ENCODE measurements at places on chromosomes 6 and 20.
A peak's percentile ranks its signal among the peaks of the same experiment; 100 is the strongest.

GRCh38 chr6:48307573-48307972, 196.6 kb upstream of the PTCHD4 start:
- DNase-seq = no peak

GRCh38 chr20:51702556-51702955, 65.6 kb downstream of the ATP9A start:
- DNase-seq = no peak

DNA sequence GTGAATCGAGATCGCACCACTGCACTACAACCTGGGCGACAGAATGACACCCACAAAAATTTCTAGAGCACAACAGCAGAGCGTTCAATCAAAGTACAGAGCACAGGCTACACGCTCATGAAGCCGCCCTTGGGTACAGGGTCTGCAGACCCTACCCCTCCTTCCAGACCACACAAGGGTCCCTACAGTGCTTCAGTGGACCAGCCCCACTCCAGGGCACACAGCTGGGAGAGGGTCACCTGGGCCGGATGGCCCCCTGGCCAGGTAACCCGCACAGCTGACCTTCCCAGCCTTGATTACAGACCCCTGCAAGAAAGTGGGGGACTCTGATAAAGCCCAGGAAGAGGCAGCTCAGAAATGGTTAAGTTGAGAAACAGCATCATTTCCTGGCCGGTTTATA, 63.6 kb downstream of the RIPOR3 start:
- DNase-seq = no peak

- no peak for DNase-seq
Measured at GRCh38 chr6:117174835-117175360, 90.5 kb upstream of the VGLL2 start.

DNA sequence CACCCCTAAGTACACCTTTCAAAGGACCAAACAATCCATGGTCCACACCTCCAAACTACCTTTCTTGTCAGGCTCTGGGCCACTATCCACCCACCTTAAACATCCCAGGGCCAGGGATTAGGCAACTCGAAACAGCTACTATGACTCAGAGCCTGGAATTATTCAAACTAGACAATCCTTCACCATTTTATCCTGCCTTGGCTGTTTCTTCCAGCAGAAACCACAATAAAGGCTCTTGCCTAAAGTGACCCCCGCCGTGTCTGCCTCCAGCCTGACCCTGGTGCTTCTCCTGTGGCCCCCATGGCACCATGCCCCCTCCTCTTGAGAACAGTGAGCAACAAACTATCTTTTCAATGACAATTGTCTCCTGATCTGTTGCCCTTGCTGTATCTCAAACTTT, 195.5 kb downstream of the EPM2A start:
- no peak for DNase-seq

DNA sequence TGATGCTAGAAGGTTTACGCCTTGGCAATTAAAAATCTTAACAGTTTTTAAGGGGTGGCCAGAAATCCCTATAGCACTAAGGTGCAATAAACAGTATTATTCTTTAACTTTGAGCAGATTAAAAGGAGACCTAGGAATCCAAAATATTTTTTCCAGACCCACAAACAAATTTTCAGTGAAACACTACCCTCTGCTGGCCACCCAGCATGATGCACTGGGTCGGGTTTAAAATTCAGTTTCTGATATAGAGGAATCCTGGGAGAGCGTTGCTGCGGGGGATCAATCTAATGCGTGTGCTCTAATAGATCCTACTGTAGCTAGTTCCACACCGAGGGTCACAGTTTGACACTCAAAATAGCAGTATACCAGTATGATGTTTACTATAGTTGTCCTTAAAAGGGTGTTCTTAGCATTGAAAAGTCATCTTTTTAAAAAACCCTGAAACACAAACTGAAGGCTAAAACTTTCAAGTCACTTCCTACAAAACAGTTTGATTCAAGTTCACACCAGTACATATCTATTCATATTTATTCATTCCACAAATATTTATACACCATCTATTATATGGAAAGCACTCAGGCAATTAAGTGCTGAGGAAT, 10.2 kb downstream of the UBE3D start:
- peak; percentile 25 for DNase-seq

DNA sequence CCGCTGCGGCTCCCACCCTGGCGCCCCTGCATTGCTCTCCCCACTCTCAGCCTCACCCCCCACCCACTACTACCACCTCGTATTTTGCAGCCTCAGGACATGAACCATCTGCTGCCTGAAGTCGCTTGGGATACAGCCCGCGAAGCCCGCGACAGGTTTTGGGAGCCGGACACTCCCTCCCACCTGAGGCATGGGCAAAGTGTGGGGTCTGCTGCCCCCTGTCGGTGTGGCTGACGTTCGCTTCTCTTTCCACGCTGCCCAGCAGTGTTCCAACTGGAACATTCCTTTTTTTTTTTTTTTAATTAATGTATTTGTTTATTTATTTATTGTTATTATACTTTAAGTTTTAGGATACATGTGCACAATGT, 15.3 kb upstream of the LPA start:
- DNase-seq = no peak

DNA sequence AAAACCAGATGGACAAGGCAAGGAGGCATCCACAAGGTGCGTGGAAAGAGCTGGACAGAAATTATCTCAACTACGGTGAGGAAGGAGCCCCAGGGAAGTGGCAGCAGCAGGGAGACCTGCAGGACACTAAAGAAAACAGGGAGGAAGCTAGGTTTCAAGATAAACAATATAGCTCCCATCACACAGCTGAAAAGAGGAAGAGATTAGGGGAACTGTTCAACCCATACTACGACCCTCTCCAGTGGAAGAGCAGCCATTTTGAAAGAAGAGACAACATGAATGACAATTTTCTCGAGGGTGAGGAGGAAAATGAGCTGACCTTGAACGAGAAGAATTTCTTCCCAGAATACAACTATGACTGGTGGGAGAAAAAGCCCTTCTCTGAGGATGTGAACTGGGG, 26.8 kb downstream of the TRMT6 start:
- no peak for DNase-seq

- DNase-seq = no peak
Measured at GRCh38 chr20:47762699-47763268, 22.5 kb downstream of the SULF2 start.

DNA sequence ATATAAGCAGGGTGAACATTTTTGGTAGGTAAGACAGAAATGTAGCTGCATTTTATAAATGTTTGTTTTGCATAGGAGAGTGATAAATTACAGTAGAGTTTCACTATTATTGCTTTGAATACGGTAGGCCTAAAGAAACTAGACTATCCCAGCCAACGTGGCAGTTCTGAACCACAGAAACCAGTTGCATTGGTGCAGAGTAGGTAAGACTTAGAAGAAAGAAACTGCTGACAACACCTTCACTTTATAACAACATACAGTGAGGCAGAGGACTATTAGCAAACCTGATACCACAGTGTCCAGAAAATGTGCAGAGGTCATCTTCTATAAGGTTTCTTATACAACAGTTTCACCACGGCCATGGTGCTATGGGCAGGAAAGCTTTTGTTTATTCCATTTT, 566.1 kb downstream of the KIF16B start:
- no peak for DNase-seq

Measured in activated naive CD4-positive, alpha-beta T cell treated with Interleukin-2 at 50 U/mL for 16 hours (primary cell).